LoVo (cell line): ENCODE measurements at places on chromosomes 7 and 10.

- DNase-seq, result no peak
These were observed 208.7 kb downstream of the MAD1L1 start for GRCh38 chr7:2023877-2024566.

DNA sequence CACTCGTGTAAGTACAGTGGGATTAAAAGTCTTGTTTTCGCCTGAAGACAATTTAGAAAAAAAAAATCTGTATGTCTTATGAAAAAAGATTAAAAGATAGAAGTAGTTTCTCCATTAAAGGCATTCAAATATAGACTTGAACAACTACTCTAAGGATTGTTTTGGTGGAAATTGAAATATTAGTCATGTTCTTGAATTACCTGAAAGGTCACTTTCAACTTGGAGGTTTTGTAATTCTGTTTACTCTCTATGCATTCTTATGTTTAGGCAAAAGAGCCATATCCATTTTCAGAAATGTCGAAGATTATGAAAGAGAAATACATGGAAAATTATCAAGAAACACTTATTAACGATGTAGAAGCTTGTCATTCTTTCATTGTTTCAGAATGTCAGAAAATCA, 373.7 kb downstream of the ARL4A start:
- no peak for DNase-seq

GRCh38 chr7:133650069-133650468, 397.2 kb downstream of the EXOC4 start:
- DNase-seq, result no peak

DNA sequence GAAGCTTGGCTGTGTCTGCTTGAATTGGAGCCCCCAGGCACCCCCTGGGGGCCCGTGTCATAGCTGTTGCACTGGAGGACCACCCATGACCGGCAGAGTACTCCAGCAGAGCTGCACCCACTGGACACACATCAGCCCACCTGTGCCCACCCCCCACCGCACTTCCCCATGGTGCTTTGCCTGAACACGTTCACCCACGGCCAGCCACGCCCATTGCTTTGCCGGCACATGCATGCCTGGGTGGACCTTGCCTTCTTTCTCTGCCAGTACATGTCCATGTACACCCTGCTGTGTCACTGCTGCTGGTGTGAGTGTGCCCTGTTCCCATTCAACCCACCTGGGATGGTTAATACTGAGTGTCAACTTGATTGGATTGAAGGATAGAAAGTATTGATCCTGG, 88.7 kb downstream of the SAMD9 start:
- DNase-seq, result no peak

GRCh38 chr7:81956520-81956919, 186.7 kb upstream of the HGF start:
- DNase-seq, result no peak

GRCh38 chr7:78172267-78172757, 373.7 kb downstream of the PHTF2 start:
- no peak for DNase-seq

- DNase-seq, result no peak
These were observed 24.1 kb downstream of the GRIFIN start for GRCh38 chr7:2452074-2452507.

GRCh38 chr7:152683297-152683696, 7.4 kb upstream of the XRCC2 start:
- no peak for DNase-seq

GRCh38 chr7:139254281-139254680, 23.2 kb downstream of the UBN2 start:
- no peak for DNase-seq

GRCh38 chr7:97357459-97357858, 240.0 kb downstream of the SDHAF3 start:
- DNase-seq, result no peak

- no peak for DNase-seq
These were observed 394.9 kb downstream of the HTR7 start for GRCh38 chr10:90462749-90463470.

DNA sequence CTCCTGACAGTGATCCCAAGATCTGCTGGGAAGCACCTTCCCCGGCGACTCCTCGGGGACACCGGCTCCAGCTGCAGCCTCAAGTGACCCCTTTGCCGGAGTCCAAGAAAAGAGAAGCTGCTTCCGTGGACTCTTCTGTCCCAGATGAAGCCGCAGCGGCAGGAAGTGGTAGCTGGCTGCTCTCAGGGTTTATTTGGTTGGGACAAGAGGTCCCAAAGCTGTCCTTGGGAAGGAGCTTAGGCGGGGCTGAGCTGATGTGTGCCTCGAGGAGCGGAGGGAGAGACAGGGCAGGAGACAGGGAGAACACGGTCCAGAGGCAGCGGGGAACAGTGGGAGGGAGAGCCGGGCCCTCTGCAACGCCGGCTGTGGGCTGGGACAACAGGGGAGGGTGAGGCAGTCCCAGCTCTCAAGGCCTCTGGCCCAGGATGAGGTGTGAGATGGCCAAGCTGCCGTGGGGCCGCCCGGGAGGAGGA, 13.1 kb upstream of the FAM20C start:
- no peak for DNase-seq

DNA sequence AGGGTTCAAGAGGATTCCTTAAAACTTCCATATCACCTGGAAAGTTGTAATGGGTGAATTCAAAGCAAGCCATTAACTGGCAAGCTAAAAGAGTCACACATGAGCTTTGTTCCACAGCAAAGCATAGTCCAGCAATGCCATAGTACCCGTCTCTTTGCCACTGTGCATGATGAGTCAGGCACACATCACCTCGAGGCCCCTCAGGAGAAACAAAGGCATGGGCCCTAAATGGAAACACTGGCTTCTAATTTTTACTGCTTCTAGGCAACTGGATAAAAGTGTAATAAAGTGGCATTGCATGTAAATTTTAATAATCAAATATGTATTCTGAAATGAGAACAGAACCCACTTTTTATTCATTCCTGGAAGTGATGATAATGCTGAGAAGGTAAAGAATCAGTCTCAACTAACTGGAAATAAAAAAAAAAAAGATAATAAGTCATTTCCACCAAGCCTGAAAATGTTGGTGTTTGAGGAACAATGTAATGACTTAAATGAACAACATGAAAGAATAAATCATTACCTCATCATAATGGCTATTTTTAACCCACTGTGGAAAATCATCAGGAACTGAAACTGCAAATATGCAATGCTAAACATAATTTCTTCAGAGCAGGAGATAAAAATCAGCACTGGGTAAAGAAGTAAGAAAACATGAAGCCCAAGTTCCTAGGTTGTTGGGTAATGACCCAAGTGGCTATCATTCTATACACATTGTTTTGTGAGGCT, 104.9 kb downstream of the CDK6 start:
- DNase-seq, result no peak

DNA sequence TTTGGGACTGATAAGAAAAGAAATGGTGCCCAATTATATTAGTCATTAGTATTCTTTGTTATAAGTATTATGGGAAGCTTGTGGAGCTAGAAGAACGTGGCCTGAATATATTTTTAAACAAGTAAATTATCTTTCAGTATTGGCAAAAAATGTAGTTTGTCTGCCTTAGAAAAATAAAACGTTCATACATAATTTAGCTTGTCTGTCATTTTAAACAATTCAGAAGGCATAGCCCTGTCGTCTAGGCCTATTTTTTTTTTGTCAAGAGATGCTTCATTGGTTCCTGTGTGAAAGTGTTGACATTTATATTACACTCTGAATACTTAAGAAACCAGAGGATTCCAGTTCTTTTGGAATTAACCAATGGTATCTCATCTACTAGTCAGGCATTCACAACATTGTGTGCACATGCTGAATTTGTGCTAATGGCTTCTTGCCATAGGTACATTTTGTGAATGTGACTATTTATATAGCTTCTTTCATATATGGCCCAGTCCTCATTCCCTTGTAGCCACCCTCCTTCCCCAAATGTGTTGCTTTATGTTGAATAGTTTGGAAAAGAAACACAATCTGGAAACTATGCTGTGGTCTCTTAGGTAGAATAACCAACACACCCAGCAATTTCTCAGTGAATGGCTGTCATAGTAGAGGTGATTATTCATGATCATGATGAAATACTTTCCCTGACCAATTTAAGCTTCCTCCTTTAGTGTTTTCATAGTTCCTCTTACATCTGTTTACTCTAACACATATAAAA, 435.8 kb downstream of the EXOC4 start:
- no peak for DNase-seq

- DNase-seq, result no peak
These were observed 362.5 kb upstream of the ZMIZ1 start for GRCh38 chr10:78706256-78706655.

GRCh38 chr7:88357781-88358525, 51.3 kb upstream of the STEAP4 start:
- DNase-seq, result peak; percentile 63

- peak; percentile 26 for DNase-seq
These were observed 285.1 kb downstream of the CCSER2 start for GRCh38 chr10:84613336-84614021.

GRCh38 chr7:149804106-149804505, 30.7 kb upstream of the ZNF467 start:
- DNase-seq, result no peak

DNA sequence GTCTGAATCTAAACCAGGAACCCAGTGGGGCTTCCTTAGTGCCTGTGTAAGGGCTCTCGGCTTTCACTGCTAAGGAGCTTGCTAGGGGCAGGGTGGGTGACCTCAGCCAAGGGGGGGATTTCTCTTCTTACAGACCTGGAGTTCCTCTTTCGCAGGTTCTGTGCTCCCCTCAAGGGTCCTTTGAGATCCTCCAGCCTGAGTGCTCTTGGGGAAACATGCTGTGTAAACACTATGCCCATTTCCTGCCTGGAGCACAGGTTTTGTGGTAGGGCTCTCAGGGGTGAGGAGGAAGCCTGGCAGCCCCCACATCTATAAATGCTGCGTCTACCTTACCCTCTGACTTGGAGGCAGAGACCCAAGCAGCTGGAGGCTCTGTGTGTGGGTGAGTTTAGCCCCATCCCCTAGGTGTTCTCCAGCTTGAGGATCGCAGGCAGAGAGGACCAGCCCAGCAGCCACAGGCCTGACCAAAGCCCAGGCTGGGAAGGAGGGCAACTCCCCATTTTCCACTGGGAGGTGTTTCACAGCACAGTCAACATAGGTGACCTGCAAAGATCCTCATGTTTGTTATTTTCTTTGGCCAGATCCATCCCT, at the start of gene SFTPA1:
Gene SFTPA1 (plus strand): TSS at position 339 of the 591 bp plus-strand sequence. CDS start 887 bp downstream, outside the sequence.
- no peak for DNase-seq

DNA sequence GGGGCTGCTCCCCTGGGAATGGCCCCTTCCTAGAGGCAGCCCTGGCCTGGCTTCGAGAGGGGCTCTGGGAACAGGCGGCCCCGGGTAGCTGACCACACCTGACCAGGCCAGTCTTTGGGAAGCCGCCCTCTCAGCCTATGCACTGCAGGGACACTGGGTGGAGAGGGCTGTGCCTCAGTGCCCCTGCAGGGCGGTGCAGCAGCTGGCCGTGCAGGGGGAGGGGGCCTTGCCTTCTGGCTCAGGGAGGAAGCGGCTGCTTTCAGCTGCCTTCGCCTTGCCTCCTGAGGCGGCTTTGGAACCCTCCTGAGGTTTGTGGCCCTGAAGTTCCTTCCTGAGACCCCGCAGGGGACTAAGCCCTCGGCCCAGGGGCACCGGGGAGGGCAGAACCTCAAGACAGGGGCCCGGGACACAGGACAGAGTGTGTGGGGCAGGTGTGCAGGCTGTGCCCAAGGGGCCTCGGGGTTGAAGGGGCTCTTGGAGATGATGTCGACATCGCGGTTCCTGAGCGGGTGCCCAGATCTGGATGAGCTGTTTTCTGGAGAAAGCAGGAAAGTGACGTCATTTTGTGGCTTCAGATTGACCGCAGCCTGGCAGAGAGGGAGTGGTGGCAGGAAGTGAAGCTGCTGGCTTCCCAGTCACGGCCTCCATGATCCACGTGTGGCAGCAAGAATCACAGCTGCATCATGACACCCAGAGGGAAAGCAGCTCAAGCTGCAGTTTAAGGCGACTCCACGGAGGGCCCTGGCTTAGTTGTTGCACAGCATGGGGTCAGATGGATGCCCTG, 17.7 kb downstream of the ADAM8 start:
- DNase-seq, result peak; percentile 68

- DNase-seq, result no peak
These were observed 66.4 kb downstream of the MTURN start for GRCh38 chr7:30201161-30201666.

GRCh38 chr7:74478671-74479065, 25.0 kb downstream of the GTF2IRD1 start:
- no peak for DNase-seq

DNA sequence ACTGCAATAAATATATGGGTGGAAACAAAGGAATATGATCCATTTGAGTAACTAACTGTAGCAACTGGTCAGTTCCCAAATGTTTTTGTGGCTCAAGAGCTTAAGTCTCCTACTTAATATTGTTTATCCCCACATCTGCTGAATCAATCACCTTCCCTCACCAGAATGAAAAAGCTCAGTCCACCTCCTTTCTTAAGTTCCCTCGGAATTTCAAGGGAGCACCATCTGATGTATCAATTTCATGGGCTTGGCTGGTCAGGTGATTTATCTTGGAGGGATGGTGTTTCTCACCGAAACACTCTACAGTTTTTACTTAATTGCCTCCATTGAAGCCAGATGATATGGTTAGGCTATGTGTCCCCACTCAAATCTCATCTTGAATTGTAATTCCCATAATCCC, 176.6 kb downstream of the SEMA3E start:
- DNase-seq, result no peak

DNA sequence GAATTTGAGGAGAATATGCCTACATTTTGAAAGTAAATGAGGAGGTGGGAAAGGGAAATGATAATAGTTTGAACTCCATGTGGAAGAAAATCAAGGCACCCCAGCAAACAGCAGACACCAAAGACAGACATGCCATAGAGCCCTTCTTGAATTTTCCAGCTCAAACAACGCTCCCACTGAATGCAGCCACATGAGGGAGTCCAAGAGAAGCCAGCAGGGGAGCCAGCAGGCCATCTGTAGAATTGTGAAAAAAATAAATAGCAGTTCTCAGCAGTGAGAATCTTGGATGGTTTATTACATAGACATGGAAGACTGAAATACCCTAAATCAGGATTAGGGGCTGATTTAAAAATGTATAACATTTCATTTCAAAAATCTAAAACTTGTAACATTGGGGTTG, 1567.3 kb upstream of the LRRTM3 start:
- DNase-seq, result no peak

GRCh38 chr10:78729800-78730199, 339.0 kb upstream of the ZMIZ1 start:
- no peak for DNase-seq

GRCh38 chr7:24756545-24757352, 515 bp downstream of the GSDME start:
- DNase-seq, result no peak

- no peak for DNase-seq
These were observed at the start of gene DGKB for GRCh38 chr7:14902589-14903067. DGKB (minus strand) TSS chr7:14902751.
